A375 (cell line): ENCODE measurements at places on chromosomes 2 and 18. TPM values are rescaled to one million over a fixed set of nuclear protein-coding genes. Genes with fewer than 3 reads are reported as not detected.

Gene CYP27A1
- total RNA-seq = 5.1 and 5.5 TPM in 2 replicates

Gene REG3A
- not detected in 2 replicates for total RNA-seq

Gene RDH14
- 25.9 and 28.7 TPM in 2 replicates for total RNA-seq

Gene GPR155
- 0.30 and 0.72 TPM in 2 replicates for total RNA-seq

Gene RPRM
- total RNA-seq = 0.75 and 1.8 TPM in 2 replicates

Gene HOXD10
- total RNA-seq = 0.80 and 1.9 TPM in 2 replicates

Gene ARHGAP28
- total RNA-seq = 0.93 and 2.9 TPM in 2 replicates

Gene FAM124B
- not detected in 2 replicates for total RNA-seq

Gene DES
- not detected in 2 replicates for total RNA-seq
